GOT3 (cell line): ENCODE measurements at places on chromosomes 1 and 21.

DNA sequence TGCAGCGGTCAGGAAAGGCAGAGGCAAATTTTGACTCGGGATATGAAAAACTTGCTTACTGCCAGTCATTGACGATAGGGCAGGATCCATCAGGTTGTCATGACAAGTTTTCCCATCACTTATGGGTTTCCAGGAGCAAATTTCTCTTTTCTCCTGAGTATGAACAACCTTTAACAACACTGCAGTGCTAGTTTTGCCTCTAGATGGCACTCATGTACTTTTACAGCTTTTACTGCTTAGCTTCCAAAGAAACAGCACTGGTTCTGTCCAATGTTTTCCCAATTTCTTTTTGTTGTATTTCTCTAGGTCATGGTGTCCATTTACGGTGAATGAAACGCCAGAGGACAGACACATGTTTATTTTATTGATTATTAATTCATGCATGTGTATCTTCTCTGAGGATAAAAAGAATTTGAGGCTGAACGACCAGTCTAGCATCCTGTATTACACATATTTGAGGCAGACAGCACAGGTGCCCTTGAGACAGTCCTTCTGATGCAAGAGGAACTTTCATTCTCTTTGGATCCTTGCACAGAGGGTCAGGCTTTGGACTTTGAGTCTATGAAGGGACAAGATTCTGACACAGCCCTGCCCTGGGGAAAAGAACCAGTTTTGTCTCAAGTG is 112.3 kb upstream of the TRABD2B start:
- no peak for DNase-seq

DNA sequence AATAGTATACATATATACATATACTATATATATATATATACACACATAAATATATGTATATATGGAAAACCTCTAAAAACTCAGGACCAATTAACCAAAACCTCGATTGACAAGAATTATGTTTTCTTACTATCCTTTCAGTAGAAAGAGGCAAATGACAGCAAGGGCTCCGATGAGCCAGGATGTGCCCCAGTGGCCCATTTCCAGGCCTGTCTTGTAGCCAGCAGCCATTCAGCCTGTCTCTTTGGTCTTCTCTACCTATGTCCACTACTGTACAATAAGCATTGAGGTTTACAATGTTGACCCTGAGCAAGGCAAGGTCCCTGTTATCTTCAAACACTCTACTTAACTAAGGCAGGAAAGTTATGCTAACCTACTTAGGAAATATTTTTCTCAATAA is 9.8 kb downstream of the KCNA2 start:
- DNase-seq: no peak

GRCh38 chr1:52534928-52535764 is 17.7 kb downstream of the TUT4 start:
- DNase-seq: no peak

DNA sequence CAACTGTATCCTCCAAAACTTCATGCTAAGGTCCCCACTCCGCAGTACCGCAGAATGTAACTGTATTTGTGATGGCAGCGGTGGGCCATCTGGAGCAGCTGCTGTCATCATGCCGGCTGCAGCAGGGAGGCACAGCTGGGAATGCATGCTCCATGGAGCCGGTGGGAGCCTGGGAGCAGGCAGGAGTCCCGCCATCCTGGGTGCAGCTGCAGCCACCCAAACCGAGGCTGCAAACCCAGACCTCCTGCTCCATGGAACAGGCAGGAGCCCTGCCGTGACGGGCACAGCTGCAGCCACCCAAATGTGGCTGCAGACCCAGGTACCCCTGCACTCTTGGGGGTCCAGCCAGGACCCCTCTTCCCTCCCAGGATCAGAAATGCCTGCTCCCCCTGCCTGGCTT is 80.3 kb downstream of the SCMH1 start:
- no peak for DNase-seq

DNA sequence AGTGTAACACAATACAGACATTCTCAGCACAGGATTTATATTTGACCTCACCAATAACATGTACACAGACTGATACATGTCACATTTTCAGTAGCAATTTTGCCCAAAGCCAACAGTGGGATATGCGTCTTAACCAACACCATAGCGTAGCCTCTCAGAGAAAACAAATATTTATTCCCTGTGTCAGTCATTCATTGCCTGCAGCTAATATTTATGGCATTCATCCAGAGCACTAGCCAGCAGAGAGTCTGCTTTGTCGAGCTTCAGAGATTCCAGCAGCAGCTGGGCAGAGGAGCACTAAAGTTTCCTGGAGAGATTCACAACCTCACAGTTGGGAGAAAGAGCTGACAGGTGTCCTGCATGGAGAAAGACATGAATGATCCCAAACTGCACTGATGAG is 400.7 kb upstream of the DAB1 start:
- no peak for DNase-seq

- no peak for DNase-seq
Measured at GRCh38 chr21:22224261-22224660, 1226.1 kb downstream of the NCAM2 start.

- DNase-seq: no peak
Measured at GRCh38 chr1:206658981-206659273, 23.6 kb downstream of the DYRK3 start.

- no peak for DNase-seq
Measured at GRCh38 chr1:228830185-228830953, 95.1 kb downstream of the RHOU start.

DNA sequence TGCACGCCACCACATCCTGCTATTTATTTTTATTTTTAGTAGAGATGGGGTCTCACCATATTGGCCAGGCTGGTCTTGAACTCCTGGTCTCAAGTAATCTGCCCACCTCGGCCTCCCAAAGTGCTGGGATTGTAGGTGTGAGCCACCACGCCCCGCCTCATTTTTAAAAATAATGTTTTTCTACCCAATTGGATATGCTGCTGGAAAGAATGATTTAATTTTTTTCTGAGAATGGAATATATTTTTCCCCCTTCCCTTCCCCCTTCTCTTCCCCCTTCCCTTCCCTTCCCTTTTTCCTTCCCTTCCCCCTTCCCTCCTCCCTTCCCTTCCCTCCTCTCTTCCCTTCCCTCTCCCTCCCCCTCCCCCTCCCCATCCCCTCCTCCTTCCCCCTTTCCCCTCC is 17.7 kb upstream of the HMGN1 start:
- DNase-seq: no peak
